T-cell (primary cell): ENCODE measurements at places on chromosomes 5 and 9. TPM values are rescaled to one million over a fixed set of nuclear protein-coding genes. Genes with fewer than 3 reads are reported as not detected.

The LAMC3 gene
- total RNA-seq, result 1.8 TPM

The SRP19 gene
- 34.6 TPM for total RNA-seq

The AP3S1 gene
- total RNA-seq, result 38.5 TPM

The ADGRV1 gene
- total RNA-seq, result 1.6 TPM

The OBP2B gene
- not detected for total RNA-seq

The SLC25A2 gene
- total RNA-seq, result not detected

The MBLAC2 gene
- total RNA-seq, result 9.8 TPM

The EHMT1 gene
- total RNA-seq, result 124 TPM

The CBY3 gene
- 0.66 TPM for total RNA-seq

The QRFP gene
- not detected for total RNA-seq

The OBP2A gene
- not detected for total RNA-seq

The CD180 gene
- 1.3 TPM for total RNA-seq

The KCNIP1 gene
- not detected for total RNA-seq
